ENCODE measurements at places on chromosomes 2 and 18. TPM values are rescaled to one million over a fixed set of nuclear protein-coding genes. Genes with fewer than 3 reads are reported as not detected.

The DAPL1 gene
- not detected for total RNA-seq

The TUBB8B gene
- not detected for total RNA-seq

The ANKRD30B gene
- 0.96 TPM for total RNA-seq

The GKN2 gene
- total RNA-seq = not detected

The SERPINB12 gene
- not detected for total RNA-seq

The SERPINB4 gene
- total RNA-seq = not detected

The SLC9A2 gene
- not detected for total RNA-seq

The IL1RL2 gene
- total RNA-seq = 1.7 TPM

The ERBB4 gene
- 0.28 TPM for total RNA-seq

The RAB12 gene
- 76.4 TPM for total RNA-seq

The CRYBA2 gene
- total RNA-seq = not detected

The TCF4 gene
- 89.6 TPM for total RNA-seq

The DYSF gene
- 5.6 TPM for total RNA-seq

The AGXT gene
- total RNA-seq = not detected

The IL1R2 gene
- total RNA-seq = 0.38 TPM

The FTCDNL1 gene
- total RNA-seq = 2.1 TPM

The TMEM182 gene
- 4.2 TPM for total RNA-seq

The SCYGR4 gene
- total RNA-seq = not detected

The MAP4K4 gene
- 134 TPM for total RNA-seq

The ABCB11 gene
- total RNA-seq = not detected

The GKN1 gene
- total RNA-seq = not detected

The IL36RN gene
- total RNA-seq = under 0.01 TPM

The SLC14A1 gene
- 32.1 TPM for total RNA-seq

The TUBA4A gene
- total RNA-seq = 38.0 TPM

Measured in regular cardiac myocyte (primary cell).